Activated T-helper 2 cell treated with anti-CD3 and anti-CD28 coated beads, Interferon-gamma antibody, Interleukin-2, Interleukin-4, amounts not matched to agents 10 μg/mL and 5 μg/mL and 100 μg/mL, durations not matched to agents 14 hours and 24 hours and 36 hours (primary cell): ENCODE measurements at places on chromosomes 1 and 21. TPM values are rescaled to one million over a fixed set of nuclear protein-coding genes. Genes with fewer than 3 reads are reported as not detected.

GRCh38 chr1:25030674-25031589 is 100.9 kb upstream of the RUNX3 start:
- peak; percentile 74 for DNase-seq

The KANK4 gene
- total RNA-seq: not detected in 2 replicates

The KRTAP19-3 gene
- total RNA-seq: not detected in 2 replicates

GRCh38 chr1:187276677-187277076 is 447.9 kb downstream of the PLA2G4A start:
- no peak for DNase-seq
